Cardiac muscle cell (in vitro differentiated cells and primary cell): ENCODE measurements at places on chromosomes 12 and 14.

DNA sequence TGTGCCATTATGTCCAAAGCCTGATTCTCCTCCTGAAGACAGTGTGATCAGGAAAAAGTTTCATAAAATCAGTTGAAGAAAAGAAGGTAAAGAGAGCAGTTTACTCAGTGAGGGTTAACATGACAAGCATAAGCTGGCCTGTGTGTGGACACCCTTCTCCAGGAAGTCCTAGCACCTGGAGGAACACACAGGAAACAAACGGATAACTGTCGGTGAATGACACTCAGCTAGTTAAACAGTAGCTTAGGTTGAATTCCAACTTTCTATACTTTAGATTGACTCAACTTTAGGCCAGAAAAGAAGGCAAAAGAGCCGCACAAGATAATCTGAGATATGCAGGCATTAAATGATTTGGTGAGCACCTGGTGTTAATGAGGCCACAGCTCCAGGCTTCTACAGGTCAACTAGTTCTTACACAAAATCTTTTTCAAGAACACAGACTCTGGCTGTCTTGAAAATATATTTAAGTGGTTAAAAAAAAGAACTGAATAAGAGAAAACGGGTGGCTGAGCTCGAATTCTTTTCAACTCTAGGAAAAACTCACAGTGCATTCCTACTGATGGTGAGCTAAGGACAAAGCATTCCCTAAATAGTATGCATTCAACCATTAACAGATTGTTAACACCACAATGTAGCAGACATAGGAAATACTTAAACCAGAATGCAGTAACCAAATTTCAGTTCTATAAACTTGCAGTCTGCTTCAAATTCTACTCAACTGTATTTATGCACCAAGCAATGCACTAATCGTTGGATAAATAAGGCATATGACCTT, 56.9 kb upstream of the TSPAN8 start:
- DNase-seq = no peak

DNA sequence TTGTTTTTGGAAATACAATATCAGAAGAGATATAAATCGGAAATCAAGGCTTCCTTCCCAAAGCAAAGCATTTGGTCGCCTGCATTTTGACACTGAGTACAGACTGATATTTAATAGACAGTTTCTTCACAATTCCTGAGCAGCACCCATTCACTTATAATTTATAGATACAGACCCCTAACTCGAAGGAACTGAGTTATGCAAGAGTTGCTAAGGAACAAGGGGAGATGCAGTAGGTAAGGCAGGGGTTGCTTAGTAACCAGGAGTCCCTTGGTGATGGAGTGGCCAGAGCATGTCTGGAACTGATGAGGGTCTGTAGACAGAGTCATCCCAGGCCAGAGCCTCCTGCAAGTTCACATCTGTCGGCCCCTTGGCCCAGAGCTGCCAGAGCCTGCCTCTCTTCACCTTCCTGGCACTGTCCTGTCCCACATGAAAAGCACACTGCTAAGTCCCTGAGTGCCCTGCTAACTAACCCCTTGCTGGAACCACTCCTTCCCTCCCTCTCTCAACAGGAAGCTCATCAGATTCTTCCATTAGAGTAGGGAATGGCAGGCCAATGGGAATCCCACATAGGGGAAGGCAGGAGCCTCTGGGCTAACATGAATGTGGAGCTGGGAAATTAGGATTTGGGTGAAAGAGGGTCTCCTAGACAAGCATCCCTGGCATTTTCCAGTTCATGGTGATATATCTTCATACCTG, 3.6 kb upstream of the DHRS2 start:
- no peak for DNase-seq

GRCh38 chr12:57128519-57129247, 400 bp downstream of the LRP1 start:
- DNase-seq = peak; percentile 39

DNA sequence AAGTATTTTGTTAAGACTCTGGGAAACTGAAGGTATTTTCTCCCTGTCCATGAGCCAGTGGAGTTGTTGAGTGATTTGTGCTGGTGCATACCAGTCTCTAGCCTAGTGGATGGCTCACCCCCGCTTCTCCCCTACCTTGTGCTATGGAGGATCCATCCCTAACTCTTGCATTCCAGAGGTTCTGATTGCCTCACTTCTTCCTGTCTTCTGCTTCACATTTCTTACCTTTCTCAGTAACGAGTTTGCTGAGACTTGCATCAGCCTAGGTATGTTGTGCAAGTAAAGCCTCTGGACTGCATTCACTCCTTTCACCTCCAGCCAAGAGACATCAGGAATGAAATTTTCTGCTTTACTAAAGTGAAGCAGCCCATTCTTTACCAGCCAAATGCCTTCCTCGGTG, 391.6 kb downstream of the ZFP36L1 start:
- DNase-seq = peak; percentile 43

DNA sequence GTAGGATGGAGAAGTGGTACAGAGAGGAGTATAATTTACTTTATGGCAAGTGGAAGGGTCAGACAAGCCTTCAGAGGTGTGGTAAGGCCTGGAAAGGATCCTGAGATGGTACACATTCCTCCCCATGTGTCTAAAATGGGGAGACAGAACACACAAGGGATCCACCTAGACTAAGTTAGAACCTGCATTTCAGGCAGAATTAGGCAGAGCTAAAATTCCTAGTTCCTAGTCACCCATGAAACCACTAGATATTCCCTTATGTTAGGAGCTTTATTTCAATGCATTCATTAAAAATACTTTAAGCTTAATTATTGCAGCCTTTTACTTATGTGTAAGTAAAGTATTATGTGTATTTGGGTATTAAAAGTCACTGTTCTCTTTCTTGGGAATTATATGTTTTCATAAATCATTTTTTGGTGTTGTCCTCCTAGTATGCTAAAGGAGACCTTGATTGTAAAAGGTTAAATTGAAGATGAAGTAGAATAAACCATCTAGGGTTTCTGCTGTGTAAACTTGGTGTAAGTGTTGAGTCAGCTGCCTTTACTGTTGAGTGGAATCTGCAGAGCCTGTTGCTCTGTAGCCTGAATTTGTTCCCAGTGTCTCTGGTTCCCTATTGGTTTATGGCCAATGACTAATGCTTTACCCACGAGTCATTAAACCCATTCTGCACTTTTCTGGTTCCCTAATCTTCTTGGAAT, 423.2 kb downstream of the ATP23 start:
- DNase-seq = peak; percentile 93

DNA sequence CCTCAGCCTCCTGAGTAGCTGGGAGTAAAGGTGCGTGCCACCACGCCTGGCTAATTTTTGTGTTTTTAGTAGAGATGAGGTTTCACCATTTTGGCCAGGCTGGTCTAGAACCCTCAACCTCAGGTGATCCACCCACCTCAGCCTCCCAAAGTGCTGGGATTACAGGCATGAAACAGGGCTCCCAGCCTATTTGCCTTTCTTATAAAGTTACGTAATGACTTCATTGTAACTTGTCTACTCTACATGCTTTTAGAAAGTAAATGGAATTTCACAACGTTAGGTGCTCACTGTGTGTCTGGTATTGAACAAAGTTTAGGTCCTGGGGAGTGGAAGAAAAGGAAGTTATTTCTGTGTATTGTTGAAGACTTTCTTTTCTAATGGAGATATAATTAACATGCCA, 12.5 kb downstream of the CFAP251 start:
- no peak for DNase-seq
